ENCODE measurements at places on chromosomes 6 and 20.

GRCh38 chr20:16472045-16472872 lies 101.0 kb downstream of the KIF16B start:
- DNase-seq, result no peak

- DNase-seq, result no peak
Observed at GRCh38 chr6:117451671-117452070, 25.9 kb upstream of the ROS1 start.

DNA sequence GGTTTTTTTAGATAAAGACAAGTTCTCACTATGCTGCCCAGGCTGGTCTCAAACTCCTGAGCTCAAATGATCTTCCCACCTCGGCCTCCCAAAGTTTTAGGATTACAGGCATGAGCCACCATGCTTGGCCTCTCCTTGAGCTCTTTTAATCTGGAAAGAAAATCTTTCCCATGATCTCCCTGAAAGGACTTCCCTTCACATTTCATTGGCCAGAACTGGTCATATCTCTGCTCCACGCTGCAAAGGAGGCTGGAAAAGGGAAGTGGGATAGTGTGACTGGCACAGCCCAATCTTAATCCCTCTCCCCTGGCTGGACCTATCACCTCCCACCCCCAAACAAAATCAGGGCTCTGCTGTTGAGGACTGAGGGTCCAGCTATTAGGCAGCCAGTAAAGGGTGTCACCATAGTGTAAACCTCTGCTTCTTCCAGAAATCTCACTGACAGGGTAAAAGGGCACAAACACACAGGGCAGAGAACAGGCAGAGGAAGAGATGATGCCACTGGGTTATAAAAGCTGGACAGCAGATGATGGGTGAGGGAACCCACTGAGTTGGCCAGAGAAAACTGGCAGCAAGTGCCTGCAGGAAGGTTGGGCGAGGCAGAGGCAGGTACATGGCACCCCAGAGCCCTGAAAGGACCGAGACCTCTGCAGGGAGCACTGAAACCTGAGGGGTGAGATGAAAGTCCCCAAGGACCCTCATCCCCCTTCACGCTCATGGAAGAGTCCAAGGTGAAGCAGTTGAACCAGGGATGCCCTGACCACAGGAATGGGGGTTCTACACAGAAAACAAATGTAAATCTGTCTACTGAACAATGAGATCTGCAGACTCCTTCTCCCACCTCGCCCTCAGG lies 83.1 kb upstream of the PTPN1 start:
- no peak for DNase-seq

GRCh38 chr6:104325341-104326172 lies 534.2 kb downstream of the HACE1 start:
- DNase-seq, result no peak

GRCh38 chr20:40427026-40427425 lies 262.0 kb downstream of the MAFB start:
- no peak for DNase-seq

DNA sequence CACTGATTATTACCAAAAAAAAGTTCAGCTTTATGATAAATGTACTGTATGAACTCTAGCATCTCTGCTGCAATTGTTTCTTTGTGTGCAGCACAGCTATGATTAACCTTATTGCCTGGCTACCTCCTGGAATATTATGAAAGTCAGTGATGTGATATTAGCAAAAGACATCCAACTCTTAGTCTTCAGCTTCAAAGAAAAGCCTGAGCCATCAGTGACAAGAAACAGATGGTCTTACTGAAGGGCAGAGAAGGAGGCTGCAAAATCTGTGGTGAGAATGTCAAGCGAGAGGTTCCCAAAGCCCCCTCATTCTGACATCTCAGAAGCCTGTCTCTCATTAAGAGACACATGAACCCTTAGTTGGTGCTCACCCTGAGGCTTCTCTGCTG lies 89.4 kb upstream of the TNFAIP3 start:
- DNase-seq, result no peak

DNA sequence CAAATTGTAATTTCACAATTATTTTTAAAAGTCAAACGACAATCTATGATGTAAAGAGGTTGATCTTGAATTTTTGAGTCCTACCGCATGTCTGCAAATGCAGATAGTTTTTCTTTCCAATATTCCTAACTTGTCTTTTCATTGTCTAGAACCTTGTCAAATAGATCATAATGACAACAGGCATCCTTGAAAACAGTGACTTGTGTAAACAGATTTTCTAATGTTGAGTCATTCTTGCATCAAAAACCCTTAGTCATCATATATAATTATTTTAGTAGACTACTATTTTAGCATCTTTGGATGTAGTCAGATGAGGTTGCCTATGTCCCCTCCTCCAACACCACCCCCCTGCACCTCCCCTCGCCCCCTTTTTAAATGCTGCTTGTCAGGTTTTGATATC lies 43.8 kb downstream of the BMP6 start:
- DNase-seq, result no peak

- DNase-seq, result no peak
Observed at GRCh38 chr6:80541181-80541580, 434.7 kb downstream of the BCKDHB start.

- no peak for DNase-seq
Observed at GRCh38 chr20:16661756-16662155, 68.1 kb upstream of the SNRPB2 start.

GRCh38 chr20:46670228-46670584 lies 18.9 kb upstream of the SLC13A3 start:
- DNase-seq, result no peak

DNA sequence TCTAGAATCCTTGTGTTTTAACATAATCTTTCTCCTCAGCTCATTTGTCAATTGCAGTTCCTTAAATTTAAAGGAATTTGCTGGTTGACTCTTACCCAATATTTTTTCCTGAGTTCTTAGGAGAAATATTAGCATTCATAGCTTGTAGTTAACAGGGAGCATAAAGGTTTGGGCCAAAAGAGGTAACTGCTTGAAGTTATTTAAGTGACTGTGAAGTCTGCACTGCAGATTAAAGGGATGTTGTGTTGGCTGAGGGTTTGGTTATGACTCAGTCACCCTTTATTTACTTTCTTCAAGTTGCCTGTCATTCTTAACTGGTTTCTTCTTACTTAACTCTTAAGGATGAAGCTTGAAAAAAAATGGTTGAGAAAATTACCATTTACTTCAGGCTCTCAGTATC lies 220.3 kb upstream of the LAMP5 start:
- DNase-seq, result no peak

DNA sequence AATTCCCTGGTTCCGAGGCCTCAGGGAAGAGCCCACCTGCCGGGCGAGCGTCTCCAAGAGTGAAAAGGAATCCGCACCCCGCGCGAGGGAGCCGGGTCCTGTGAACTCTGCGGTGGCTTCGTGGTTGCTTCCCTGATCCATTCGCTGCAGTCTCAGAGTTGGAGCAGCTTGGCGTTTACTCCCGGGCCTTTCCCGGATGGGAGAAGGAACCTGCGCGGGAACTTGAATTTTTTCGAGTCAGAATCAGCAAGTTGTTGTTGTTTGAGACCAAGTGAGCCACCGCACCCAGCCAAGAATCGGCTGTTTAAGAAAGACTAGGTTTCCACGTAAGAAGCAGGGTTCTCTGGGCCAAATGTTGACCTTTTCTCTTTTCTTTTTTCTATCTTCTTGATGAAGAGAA lies 12.9 kb downstream of the PRSS16 start:
- DNase-seq, result no peak

DNA sequence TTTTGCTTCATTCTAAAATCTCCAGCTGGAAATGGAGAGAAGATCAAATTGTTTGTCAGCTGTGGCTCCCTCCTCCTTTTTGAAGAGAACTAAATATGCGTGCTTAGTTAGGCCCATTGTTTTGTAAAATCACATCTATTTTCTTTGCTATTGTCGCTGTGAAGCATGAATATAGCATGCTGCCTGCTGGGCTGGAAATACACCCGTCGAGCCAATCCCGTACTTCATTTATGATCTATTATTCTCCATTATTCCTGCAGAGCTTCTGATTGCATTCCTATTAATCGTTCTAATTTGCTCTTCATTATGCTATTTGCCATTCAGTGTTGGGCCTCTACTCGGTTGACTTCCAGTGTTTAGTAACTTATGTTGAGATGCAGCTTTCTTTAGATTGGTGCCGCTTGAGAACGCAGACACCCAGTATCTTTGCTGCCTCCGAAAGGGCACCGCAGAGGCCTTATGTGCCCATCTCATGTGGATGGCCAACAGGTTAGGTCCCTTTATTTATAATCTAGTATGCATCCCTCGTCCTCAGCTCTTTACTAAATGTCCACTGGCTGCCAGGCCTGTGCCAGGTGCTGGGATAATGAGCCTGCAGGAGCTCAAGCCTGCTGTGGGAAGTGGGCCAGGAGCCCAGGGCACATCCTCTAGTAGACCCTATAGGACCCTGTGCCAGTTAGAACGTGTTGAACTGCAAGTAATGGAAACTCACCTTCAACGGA lies 45.6 kb downstream of the FAM50B start:
- no peak for DNase-seq

- DNase-seq, result no peak
Observed at GRCh38 chr6:142671791-142672190, 273.2 kb downstream of the HIVEP2 start.

GRCh38 chr6:152310371-152310954 lies 326.7 kb downstream of the SYNE1 start:
- DNase-seq, result no peak

- no peak for DNase-seq
Observed at GRCh38 chr6:158220786-158221442, 52.8 kb downstream of the GTF2H5 start.

DNA sequence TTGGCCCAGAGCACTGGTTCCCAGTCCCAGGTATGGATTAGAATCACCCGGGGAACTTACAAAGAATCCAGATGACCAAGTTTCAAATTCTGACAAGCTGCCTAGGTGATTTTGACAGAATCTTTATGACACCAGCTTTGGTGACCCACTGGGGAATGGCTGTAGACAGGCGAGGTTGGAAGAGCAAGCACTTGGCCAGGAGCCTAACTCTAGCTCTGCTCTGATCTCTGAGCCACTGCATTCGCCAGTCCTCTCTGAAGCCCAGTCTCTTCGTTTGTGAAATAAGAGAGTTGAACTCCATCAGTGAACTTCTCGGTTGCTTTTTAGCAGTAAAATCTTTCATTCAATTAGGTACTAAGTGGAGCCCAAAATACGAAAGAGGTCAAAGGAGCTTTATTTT lies 161.2 kb downstream of the VEGFA start:
- no peak for DNase-seq

DNA sequence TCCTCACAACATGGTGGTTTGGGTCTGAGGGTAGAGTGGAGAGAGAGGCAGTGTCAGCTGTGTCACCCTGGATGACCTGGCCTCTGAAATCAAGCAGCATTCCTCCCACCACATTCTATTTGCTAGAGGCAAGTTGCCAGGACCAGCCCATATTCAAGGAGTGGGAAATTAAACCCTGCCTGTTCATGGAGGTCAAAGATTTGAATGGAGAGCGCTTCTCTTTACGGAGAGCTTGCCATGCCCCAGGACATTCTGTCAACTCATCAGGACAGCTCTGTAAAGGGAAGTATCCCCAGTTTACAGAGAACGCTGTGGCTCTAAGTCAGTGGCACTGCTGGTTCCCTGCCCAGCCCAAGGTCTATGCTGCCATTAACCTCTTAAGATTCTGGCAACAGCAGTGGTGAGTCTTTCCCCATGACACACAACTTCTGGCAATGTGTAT lies 90.0 kb upstream of the INSM1 start:
- DNase-seq, result no peak

GRCh38 chr6:16206595-16207037 lies 31.8 kb upstream of the GMPR start:
- no peak for DNase-seq

GRCh38 chr6:105482227-105482844 lies 79.5 kb upstream of the PREP start:
- no peak for DNase-seq

DNA sequence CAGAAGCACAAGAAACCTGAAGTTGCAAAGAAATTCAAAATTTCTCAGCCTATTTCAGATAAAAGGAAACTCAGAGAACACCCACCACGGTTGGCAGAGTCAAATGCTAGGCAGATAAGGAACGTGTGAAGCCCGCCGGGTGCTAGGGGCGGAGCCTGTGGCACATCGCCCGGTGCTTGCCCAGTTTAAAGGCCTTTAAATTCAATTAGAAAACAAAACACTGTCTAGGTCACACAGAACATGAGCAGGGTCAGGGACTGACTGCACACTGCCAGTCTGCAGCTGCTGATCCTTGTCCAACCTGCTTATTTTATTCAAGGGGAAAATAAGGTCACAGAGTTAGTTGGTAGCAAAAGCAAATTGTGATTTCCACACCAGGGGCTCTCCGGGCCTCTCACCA lies 75.8 kb downstream of the PSMG4 start:
- DNase-seq, result no peak

DNA sequence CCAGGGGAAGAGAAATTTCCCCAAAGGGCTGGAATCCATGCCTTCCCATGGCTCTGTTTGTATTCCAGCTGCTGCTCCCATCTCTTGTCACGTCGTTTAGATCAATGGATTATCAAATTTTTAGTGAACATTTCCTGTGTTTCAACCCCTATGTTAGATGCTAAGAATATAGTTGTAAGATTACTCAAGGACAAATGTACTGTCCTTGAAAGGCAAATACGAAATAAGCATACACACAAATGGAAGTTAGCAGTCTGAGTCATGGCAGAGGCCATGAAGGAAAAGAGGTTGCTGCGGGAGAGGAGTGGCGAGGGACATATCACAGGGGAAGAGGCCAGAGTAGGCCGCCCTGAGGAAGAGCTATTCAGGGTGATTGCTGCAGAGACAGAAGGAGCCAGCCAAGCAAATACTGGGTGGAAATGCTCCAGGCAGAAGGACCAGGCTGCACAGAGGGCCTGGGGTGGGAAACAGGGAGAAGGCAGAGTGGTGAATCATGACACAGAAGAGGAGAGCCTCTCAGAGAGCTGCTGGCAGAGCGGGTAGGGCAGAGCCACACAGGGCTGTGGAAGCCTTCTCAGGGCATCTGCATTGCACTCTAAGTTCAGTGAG lies 219.2 kb upstream of the LRFN2 start:
- DNase-seq, result no peak
